CD4-positive, alpha-beta T cell treated with Interferon alpha-2 for 1 hour (primary cell): ENCODE measurements at places on chromosomes 13 and 19.

DNA sequence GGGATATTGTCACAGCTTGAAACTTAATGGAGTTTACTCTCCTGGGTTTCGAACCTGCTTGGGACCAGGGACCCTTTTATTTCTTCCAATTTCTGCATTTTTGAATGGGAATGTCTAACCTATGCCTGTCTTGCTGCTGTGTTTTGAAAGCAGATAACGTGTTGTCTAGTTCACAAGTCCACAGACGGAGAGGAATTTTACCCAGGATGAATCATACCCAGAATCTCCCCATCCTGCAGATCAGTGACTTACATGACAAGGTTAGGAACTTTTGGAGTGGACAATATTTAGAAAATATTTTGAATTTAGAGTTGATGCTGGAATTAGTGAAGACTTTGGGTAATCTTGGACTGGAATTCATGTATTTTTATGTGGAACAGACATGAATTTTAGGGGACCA lies 68.6 kb upstream of the RFXAP start:
- no peak for DNase-seq

DNA sequence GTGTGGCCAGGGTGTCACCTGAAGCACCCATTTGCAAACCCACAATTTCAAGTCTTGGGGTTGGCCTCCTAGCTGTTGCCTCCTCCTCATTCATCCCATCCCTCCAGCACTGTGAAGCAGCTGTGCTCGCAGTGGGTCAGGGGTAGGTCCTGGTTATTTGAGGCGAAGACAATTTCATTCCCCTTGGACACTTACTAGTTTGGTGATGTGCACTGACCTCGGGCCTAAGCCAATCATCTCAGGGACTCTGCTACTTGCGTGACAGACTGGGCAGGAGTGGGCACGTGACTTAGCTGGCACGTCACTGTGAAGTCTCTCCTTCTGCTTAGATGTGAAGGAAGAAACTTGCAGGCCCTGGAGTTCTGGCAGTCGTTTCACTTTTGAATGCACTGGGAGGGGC lies 3.5 kb upstream of the ATP11A start:
- DNase-seq: no peak

DNA sequence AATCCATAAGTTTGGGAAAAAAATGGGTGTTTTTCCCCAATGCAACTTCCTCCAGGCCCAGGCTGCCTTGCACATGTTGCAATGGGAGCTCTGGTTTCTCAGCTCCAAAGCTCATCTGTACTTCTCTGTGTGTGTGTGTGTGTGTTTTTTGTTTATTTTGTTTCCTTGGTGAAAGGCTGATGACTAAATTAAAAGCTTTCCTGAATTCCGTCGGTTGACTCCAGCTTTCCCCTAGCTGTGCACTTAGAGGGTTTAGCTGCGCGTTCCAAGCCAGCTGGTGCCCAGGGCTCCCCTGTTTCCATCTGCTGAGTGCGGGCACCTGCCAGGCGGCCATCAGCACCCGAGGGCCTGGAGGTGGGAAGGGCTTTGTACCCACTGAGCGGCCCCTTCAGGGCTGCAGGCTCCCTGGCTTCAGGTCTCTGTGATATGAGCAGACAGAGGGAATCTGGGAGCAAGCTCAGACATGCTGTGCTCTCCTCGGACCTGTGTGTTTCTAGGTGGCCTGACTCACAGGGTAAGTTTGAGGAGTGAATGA lies 129.1 kb upstream of the SOX1 start:
- DNase-seq: no peak

DNA sequence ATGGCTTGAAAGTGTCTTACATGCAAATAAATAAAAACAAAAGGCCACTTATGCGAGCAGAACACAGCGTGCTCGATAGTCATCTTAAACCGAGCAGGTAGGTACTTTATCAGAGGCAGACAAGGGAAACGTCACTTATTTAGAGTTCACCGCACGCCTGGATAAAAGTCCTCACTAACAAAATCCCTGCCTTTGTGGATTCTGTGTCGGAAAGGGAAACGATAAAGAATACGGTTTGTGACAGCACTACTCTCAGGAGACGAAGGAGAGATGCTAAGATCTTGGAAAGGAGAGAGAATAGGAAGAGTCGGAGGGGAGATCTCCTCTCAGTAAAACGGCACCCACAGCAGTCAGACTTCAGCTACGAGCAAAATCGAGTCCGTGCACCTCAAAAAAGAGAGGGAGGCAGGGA lies 581 bp downstream of the RCBTB1 start:
- DNase-seq: peak; percentile 12

DNA sequence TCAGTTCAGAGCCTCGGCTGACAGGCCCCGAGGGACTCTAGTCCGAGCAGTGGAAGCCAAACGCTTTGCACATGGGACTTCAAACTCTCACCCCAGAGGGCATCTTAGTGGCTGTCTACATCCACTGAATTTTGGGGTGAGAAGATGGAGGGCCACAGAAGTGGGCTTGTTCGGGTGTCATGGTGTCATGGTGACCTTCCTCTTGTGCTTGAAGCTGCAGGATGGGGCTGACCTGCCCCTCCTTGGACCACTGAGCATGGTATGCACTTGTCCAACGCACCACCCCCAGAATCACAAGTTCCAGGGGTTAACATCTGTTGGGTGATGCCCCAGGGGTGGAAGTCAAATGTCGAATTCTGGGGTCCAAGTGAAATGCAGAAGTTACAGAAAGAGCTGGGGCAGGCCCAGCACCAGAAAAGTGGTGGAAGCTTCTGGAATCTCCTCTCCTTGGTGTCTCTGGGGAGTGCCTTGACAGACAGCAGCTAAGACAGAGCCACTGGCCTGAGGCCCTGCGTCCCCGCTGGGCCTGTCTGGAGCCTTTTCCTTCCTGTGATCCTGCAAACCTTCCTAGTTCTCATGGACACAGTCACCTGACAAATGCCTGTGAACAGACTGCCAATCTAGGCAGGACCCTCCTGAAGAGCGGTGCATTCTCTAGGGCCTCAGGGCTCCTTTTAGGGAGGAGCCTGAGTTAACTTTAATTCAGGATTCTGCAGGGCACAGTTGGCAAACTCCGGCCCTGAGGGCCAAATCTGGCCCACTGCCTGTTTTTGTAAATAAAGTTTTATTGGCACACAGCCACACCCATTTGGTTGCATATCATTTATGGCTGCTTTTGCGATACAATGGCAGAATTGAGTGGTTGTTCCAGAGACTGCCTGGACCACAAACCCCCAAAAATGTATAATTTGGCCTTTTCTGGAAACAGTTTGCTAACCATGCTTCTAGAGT lies 65.1 kb upstream of the RANBP3 start:
- DNase-seq: no peak

DNA sequence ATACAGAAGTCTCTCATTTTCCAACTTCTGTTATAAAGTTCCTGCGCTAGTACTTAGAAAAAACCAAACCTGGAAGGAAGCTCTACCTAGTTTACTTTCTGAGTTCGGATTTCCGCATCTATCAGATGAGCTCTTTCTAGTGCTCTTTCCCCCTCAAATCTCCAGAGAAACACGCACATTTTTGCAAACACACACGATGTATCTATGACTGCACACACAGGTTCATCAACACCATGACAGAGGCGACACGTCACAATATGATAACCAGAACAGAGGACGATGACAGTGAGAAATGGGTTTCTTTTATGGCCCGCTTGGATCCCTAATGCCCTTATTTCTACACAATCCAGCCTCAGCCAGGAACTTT lies 629 bp upstream of the LRRC63 start:
- DNase-seq: peak; percentile 43

- DNase-seq: peak; percentile 13
Measured at GRCh38 chr19:38287604-38288003, 16.4 kb upstream of the C19orf33 start.

DNA sequence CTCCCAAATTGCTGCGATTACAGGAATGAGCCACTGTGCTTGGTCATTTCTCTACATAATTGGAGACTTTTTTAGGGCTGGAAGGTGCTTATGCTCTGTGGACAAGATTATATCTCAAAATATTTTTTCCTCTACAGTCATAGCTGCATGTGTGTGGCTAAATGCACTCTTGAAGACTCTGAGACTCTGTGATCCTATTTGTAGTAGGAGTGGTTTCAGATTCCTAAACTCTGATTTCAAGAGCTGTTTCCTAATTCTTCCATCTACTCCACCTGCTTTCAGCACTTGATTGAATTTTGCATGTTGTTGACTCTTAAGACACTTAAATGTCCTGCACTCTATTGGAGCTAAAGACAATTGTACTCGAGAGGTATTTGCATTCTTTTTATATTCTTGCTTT lies 78.0 kb downstream of the KLF5 start:
- DNase-seq: no peak

- DNase-seq: no peak
Measured at GRCh38 chr19:4064149-4064495, 2.6 kb downstream of the ZBTB7A start.

DNA sequence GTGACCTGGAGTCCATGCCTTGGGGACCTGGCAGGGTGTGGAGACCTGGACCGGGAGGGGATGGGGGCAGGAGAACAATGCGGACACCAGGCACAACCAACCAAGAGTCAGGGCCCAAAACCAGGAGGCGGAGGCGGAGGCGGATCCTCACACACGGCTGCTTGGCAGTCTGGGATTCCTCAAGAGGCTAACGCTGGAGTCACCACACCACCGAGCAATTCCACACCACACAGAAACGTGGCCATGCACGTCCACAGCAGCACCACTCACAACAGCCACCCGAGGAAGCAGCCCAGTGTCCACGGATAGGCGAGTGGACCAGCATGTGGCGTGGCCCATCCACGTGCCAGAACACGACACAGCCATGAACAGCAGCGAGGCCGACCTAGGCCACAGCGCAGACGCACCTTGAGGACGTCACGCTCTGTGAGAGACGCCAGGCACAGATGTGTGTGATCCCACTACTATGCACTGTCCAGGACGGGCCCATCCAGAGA lies 17.7 kb downstream of the SBNO2 start:
- DNase-seq: no peak

- no peak for DNase-seq
Measured at GRCh38 chr19:8357007-8357521, 6.9 kb upstream of the ANGPTL4 start.

DNA sequence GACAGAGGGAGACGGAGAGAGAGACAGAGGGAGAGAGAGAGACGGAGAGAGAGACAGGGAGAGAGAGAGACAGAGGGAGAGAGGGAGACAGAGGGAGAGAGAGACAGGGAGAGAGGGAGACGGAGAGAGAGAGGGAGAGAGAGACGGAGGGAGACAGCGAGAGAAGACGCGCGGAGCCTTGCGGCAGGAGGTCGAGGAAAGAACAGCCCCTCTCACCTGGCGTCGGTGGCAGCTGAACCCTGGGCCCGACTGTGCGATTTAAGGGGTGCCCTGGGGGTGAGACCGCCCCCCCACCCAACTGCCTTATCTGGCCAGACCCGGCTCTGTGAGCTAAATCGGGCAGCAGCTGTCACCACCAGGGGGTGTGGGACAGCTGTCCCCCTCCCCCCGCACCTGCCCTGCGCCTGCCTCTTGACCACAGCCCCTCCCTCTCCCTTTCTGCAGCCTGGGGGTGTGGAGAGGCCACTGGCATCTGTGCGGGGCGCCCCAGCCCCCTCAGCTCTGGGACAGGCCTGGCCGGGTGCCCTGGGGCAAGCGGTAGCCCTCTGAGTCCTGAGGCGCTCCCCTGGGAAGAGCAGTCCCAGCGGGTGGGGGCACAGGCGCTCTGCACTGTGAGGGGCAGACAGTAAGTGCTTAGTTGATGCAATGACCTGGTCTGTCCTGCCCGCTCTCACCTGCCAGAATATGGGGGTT lies 10.8 kb downstream of the JOSD2 start:
- DNase-seq: no peak

DNA sequence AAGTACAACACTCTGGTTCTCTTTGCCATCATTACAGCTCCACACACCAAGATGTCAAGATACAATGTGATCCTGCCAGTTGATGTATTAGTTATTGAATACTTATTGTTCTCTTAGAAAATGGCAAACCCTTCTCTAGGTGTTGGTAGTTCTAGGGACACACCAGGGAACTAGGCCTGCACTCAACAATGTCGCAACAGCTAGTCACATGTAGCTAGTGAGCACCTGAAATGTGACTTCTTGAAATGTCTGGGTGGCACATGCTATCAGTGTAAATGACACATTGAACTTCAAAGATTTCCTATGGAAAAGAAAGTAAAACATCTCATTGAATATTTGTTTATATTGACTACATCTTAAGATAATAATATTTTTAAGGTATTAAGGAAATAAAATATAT lies 49.7 kb downstream of the DACH1 start:
- DNase-seq: no peak

- DNase-seq: no peak
Measured at GRCh38 chr13:43988302-43988701, 108.6 kb downstream of the LACC1 start.

DNA sequence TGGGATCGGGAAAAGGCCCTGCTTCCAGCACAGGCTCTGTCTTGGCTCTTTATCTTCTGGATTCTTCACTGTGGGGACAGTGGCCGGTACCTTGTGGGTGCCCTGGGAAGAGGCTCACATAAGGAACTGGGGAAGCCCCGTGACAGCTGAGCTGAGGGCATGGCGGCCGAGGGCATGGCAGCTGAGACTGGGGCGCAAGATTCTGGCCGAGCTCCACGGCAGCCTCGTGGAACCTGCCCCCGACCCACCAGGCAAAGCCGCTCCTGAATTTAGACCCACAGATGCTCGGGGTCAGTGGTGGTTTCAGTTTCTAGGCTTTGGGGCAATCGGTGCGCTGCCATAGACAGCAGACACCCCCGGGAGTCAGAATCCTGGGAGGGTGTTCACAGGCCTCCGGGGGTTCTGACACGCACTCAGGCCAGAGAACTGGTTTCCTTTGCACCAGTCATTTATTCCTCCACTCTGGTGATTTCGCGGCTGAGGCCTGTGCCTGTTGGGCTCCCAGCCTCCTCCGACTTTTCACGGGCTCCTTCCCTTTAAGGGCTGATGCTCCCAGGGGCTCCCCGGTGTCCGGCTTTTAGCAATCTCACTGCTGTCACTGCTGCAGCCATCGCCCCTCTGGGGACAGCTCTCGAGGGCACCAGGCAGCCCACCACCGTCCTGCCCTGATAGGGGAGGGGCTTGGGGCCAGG lies 117.6 kb downstream of the TEX29 start:
- DNase-seq: no peak

DNA sequence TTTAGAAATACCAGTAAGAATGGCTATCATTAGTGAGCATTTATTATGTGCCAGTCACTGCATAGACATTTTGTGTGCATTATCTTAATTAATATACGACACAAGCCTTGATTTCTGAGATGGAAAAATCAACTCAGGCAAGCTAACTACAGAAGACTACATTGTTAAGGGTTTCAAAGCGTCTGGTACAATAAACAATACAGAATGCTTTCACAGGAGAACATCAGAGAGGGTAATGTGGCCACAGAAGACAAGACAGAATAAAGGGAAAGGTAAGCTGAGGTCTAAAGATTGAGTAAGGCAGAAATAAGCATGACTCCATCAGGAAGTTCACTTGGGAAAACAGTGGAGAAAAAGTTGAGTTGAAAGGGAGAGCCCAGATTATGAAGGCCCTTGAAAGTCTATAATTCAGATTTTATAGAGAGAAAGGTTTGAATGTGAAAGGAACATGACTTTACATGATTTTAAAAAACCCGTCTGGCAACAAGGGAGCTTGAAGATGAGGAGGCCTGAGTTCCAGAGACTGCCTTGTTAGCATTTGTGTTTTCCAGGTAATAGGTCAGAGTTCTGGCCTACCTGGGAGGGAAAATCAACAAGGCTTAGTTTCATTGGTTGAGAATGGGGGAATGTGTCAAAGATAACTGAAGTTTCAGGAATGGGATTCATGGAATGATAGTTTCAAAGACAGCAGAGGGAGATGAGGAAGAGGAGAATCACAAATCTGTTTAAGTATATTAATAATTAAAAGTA lies 1.8 kb upstream of the MBNL2 start:
- no peak for DNase-seq

GRCh38 chr19:42091742-42092141 lies 15.8 kb downstream of the ZNF574 start:
- no peak for DNase-seq
